ENCODE measurements at places on chromosomes 13 and 19. TPM values are rescaled to one million over a fixed set of nuclear protein-coding genes. Genes with fewer than 3 reads are reported as not detected.
A peak's percentile ranks its signal among the peaks of the same experiment; 100 is the strongest.

DNA sequence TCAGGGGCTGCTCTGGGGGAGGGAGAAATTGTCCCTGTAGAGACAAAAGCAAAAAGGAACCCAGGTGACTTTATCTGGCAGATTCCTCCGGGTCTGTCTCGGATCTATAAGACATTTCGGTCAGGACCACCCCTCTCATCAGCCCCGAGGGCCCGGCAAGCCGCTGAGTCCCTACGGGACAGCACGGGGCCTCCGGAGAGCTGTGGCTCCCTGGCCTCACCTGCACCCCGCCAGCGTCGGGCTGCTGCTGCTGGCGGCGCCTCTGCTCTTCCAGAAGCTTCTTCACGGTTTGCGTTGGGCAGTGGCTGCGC lies 1.9 kb downstream of the NFKBID start:
- peaks cover 7% of the 10 kb centered on the region for H3K4me1 ChIP-seq
- H3K4me3 ChIP-seq: peak overlapping the region; percentile 95
- no peak for DNase-seq
- peaks cover 30% of the 10 kb centered on the region for H3K36me3 ChIP-seq
- no peaks in the 10 kb centered on the region for H3K27me3 ChIP-seq

DNA sequence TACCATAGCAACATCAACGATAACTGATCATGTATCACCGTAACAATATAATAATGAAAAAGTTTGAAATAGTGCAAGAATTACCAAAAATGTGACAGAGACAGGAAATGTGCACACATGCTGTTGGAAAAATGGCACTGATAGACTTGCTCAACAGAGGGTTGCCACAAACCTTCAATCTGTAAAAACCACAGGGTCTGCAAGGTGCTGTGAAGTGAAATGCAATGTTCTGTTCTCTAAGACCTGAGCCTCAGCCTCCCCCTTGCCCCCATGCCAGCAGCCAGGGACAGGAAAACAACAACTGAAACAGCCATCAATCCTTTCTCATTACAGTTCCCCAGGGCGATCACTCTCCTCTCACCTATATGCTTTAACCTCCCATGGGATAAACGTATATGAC lies 88.4 kb downstream of the USP12 start:
- H3K36me3 ChIP-seq: no peaks in the 10 kb centered on the region
- no peaks in the 10 kb centered on the region for H3K27me3 ChIP-seq
- H3K4me3 ChIP-seq: no peak overlapping the region
- no peak overlapping the region for H3K27ac ChIP-seq

GRCh38 chr13:19984430-19985218 lies 26.1 kb downstream of the ZMYM2 start:
- H3K36me3 ChIP-seq: peaks cover under 1% of the 10 kb centered on the region
- no peak overlapping the region for H3K4me3 ChIP-seq
- H3K27ac ChIP-seq: no peak overlapping the region
- peak; percentile 13 for DNase-seq
- H3K27me3 ChIP-seq: no peaks in the 10 kb centered on the region

DNA sequence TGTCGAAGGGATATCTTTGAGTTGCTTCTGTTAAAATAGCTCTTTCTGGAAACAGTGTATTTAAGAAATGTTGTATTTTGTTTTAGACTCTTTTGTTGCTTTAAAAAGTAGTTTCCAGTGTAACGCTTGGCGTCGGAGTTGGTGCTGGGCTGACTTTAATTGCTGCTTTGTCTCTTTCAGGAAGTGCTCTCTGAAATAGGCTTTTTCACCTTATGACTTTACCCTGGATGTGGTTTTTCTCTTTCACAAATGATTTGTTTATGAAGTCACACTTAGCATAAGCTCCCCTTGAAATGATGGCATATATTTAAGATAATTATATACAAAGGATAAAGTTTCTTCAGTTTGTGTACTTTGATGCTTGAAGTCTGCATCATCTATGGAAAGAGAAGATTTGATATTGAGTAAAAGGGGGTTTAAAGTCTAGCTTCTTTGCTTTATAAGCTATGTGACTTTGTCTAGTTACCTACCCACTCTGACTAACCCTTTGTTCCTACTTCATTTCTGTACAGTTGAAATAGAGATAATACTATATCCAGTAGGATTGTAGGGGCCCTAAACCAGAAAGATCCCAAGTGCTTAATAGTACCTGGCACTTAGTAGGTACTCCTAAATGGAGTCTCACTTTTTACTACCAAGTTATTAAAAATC lies at the start of gene GPR18:
Gene GPR18 (minus strand): TSS at position 170 of the 651 bp plus-strand sequence. CDS start 2,507 bp downstream, outside the sequence.
- H3K4me1 ChIP-seq: no peaks in the 10 kb centered on the region
- H3K4me3 ChIP-seq: no peak within 1 kb of the TSS
- no peaks in the 10 kb centered on the region for H3K27me3 ChIP-seq
- no peak within 1 kb of the TSS for H3K27ac ChIP-seq
- H3K36me3 ChIP-seq: no peaks in the 10 kb centered on the region
- no peak for DNase-seq

- H3K27ac ChIP-seq: peak overlapping the region; percentile 61
- H3K4me1 ChIP-seq: peaks cover 31% of the 10 kb centered on the region
- no peaks in the 10 kb centered on the region for H3K27me3 ChIP-seq
- DNase-seq: peak; percentile 26
Observed at GRCh38 chr19:50836543-50837195, 3.3 kb upstream of the KLK15 start.

DNA sequence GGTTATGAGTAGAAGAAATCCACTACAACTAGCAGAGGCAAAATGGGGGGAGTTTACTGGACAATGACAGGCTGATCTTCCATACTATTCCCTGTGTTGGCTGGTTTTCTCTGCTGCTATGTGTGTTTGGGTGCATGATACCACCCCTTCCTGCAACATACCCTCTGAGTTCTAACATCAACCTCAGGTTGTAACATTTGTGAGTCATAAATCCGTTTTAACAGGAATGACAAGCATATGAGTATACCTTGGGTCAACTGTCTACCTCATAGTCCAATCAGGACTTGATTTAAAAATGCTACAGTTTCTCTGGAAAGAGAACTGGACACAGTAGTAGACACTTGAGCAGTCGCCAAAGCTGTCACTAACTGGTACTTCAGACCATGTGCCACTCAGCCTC lies 422.9 kb downstream of the KCTD12 start:
- no peak overlapping the region for H3K27ac ChIP-seq
- H3K4me1 ChIP-seq: no peaks in the 10 kb centered on the region
- H3K36me3 ChIP-seq: no peaks in the 10 kb centered on the region
- DNase-seq: no peak
- no peaks in the 10 kb centered on the region for H3K27me3 ChIP-seq

GRCh38 chr19:2883686-2884439 lies 16.7 kb downstream of the ZNF556 start:
- H3K4me1 ChIP-seq: no peaks in the 10 kb centered on the region
- H3K27me3 ChIP-seq: no peaks in the 10 kb centered on the region
- H3K27ac ChIP-seq: no peak overlapping the region
- no peak overlapping the region for H3K4me3 ChIP-seq
- no peak for DNase-seq

DNA sequence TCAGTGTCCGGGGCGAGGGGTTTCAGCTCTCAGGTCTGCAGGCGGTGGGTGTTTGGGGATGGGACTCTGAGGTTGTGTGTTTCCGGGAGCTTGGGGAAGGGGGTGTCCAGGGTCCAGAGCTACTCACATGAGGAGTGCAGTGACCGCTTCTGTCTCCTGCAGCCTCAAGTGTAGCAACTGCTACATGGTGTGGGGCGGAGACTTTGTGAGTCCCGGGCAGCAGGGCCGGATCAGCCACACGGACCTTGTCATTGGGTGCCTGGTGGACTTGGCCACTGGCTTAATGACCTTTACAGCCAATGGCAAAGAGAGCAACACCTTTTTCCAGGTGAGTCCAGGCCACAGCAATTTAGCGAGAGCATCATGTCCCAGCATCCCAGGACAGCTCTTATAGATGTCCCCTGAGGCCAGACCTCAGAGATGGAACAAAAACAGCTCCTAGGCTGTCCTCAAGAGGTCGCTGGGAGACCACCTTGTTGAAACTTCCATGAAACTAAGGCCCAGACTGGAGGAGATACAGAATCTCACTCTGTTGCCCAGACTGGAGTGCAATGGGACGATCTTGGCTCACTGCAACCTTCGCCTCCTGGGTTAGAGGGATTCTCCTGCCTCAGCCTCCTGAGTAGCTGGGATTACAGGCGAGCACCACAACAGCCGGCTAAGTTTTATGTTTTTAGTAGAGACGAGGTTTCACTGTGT lies 44.9 kb downstream of the RYR1 start:
- H3K36me3 ChIP-seq: no peaks in the 10 kb centered on the region
- H3K27me3 ChIP-seq: no peaks in the 10 kb centered on the region
- no peaks in the 10 kb centered on the region for H3K4me1 ChIP-seq
- no peak overlapping the region for H3K4me3 ChIP-seq
- no peak overlapping the region for H3K27ac ChIP-seq
- no peak for DNase-seq

DNA sequence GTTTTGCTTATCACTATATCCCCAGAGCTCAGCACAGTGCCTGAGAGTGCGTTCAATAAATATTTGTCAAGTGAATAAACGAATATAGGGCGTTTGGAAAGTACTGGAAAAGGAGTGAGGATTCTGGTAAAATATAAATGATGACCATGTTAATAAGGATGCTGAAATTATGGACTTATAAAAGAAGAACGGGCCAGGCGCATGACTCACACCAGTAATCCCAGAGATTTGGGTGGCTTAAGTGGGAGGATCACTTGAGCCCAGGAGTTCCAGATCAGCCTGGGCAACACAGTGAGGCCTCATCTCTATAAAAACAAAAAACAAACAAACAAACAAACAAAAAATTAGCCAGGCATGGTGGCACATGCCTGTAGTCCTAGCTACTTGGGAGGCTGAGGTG lies 198.1 kb downstream of the VWA8 start:
- H3K27ac ChIP-seq: no peak overlapping the region
- H3K36me3 ChIP-seq: no peaks in the 10 kb centered on the region
- no peak for DNase-seq

DNA sequence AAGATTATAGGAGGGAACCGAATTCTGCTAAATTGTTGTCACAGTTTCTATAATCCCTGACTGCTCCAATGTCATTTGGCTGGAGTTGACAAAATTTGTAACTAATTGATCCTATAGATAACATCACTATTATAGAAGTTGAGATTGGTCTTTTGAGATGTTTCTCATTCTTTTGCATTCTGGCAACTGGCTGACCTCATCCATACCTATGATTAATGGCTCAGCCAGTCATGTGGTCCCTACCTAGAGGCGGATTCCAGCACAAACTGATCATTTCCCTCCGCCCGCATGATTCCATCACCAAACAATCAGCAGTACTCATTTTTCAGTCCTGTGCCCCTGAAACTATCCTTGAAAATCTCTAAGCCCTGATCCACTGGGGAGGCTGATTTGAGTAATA lies 4.2 kb downstream of the PSG2 start:
- no peaks in the 10 kb centered on the region for H3K4me1 ChIP-seq
- H3K27me3 ChIP-seq: no peaks in the 10 kb centered on the region
- DNase-seq: no peak

- H3K4me3 ChIP-seq: no peak overlapping the region
- H3K36me3 ChIP-seq: no peaks in the 10 kb centered on the region
- no peak for DNase-seq
- H3K27ac ChIP-seq: no peak overlapping the region
Observed at GRCh38 chr13:99417201-99418102, 83.8 kb upstream of the TM9SF2 start.

IFI30 gene
- total RNA-seq: 42.6 TPM

NOP53 gene
- total RNA-seq: 521 TPM

HSD17B14 gene
- 46.8 TPM for total RNA-seq

ZNF90 gene
- 16.3 TPM for total RNA-seq

TMEM38A gene
- total RNA-seq: 3.2 TPM

Measured in thyroid gland (tissue), 4 donors.